Stimulated activated CD4-positive, alpha-beta T cell treated with anti-CD3 and anti-CD28 coated beads, Interleukin-1b, Interleukin-23, amount 100 ng/mL, for 4 hours (primary cell): ENCODE measurements at places on chromosomes 2 and 18.

DNA sequence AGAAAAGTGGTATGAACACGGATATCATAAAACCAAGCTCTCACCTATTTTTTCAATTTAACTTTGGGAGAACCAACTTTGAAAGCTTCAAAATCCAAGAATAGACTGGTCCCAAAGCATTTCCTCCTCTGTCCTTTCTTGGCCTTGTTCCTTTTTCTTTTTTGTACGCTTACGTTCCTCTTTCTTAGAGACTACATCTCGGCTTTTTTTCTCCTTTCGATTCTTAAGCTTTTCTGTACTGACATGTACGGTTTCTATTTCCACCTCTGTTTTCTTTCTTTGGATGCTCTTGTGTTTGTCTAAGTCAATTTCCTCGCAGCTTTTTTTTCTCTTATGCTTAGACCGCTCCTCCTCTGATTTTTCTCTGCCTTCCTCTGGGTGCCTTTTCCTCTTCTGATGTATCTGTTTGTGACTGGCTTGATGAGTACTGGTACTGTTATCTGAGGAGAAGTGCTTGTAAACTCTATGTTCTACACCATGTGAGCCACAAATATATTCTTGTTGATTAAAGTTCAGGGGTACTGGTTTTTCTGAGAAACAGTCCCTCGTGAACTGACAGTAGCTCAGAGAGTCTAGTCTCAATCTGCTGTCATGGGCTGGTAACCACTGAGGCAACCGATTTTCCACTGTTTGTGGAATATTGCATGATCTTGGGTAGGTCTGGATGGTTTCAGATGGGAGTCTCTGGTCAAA lies 11.5 kb upstream of the RNU2-63P start:
- DNase-seq: no peak

DNA sequence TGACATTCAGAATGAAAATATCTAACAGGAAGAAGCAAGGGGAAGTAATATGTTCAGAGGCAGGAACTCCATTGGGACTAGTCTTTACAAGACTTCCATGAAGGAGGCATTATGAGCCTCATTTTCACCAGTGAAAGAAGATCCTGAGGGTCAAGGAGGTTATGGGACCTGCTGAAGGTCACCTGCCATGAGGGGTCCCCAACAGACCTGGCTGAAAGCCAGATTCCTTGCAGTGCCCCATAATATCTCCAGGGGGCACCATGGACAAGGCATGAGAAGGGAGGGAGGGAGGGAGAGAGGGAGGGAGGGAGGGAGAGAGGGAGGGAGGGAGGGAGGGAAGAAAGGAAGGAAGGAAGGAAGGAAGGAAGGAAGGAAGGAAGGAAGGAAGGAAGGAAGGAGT lies 27.9 kb downstream of the XDH start:
- no peak for DNase-seq

DNA sequence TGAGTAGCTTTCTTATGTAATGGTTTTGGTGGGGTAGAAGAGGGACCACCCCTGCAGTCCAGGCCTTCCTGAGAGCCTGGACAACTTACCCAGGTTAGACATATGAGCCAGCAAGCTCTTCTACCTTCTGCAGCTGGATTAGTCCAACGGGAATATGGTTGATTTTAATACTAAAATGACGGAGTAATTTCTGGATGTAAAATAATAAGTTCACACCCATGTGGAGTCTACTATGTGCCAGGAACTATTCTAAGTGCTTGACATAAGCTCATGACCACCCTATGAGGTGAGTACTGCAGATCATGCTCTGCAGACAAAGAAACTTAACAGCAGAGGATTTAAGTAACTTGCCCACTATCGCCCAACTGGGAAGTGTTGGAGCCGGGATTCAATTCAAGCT lies 45.5 kb downstream of the DPP4 start:
- DNase-seq: no peak

GRCh38 chr2:72896446-72896845 lies 9.2 kb downstream of the SPR start:
- no peak for DNase-seq

DNA sequence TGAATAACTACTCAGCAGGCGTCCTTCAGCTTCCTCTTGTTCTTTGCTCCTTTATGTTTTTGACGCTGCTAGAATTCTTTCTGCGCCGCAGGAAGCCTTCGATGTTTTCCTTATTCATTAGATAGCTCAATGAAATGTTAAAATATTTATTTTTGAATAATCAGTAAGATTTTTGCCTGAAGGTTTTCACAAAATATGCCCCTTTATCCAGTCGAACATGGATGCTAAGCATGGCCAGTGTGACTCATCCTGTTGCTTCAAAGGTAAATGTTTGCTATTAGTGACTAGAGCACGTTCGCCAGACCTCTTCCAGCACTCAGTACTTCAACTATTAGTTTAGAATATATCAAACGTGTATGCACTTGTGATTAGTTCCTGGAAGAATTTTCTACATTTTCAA lies 7.6 kb upstream of the MEIS1 start:
- DNase-seq: no peak

DNA sequence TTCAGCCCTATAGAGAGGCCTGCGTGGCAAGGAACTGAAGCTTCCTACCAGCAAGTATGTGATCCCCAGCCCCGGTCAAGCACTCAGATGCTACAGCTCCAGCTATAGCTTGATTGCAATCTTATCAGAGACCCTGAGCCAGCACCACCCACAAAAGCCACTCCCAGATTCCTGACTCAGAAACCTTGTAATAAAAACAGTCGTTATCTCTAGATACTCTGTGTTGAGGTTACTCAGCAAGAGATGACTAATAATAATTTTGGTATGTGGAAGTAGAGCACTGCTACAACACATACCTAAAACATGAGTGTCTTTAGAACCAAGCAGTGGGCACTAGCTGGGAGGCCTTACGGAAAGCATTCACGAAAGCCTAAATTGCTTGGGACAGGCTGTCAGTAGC lies 216.9 kb downstream of the UXS1 start:
- peak; percentile 1 for DNase-seq

- DNase-seq: no peak
Measured at GRCh38 chr2:64613276-64613675, 40.4 kb downstream of the SERTAD2 start.
